Dorsolateral prefrontal cortex (tissue), 122 donors: ENCODE measurements at places on chromosomes 13 and 19. TPM values are rescaled to one million over a fixed set of nuclear protein-coding genes. Genes with fewer than 3 reads are reported as not detected.

The PRTN3 gene
- total RNA-seq: 0.73 TPM

The ERICH4 gene
- not detected for total RNA-seq

The FUT3 gene
- 0.84 TPM for total RNA-seq

The RTBDN gene
- 20.1 TPM for total RNA-seq

The LGALS7B gene
- not detected for total RNA-seq

The PRR36 gene
- total RNA-seq: 54.5 TPM
